ENCODE measurements at places on chromosomes 2 and 18.
A peak's percentile ranks its signal among the peaks of the same experiment; 100 is the strongest.

DNA sequence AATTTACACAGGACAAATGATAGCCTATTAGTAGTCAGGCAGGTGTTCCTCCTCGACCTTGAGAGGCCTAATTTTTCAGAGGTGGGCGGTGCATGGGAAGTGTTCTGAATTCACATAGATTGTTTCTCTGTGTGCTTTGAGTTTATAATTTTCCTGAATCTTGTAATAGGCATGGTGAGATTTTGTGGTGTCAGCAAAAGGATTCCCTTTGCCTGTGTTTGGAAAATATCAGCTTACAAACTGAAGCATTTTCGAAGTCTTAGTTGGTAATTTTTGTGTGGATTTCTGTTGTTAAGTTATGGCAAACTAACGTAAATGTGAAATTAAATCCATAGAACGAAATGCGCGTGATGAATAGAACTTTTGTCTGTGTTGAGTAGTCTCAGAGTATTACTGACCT lies 194.0 kb upstream of the RBMS1 start:
- peak; percentile 49 for DNase-seq

DNA sequence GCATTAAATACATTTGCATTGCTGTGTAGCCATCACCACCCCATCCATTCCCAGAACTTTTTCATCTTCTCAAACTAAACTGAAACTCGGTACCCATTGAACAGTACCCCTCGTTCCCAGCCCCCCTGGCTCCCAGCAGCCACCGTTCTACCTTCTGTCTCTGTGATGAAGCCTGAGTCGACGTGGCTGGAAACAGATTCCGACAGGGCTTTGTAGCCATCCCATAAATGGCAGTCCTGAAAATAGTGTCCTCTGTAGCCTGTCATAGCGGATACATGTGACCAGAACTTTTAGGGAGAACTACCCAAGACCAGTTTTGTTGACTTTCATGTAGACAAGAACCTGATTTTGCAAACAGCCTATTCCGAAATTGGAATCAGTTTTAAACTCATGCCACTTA lies 59.1 kb downstream of the TSHZ1 start:
- DNase-seq, result no peak

DNA sequence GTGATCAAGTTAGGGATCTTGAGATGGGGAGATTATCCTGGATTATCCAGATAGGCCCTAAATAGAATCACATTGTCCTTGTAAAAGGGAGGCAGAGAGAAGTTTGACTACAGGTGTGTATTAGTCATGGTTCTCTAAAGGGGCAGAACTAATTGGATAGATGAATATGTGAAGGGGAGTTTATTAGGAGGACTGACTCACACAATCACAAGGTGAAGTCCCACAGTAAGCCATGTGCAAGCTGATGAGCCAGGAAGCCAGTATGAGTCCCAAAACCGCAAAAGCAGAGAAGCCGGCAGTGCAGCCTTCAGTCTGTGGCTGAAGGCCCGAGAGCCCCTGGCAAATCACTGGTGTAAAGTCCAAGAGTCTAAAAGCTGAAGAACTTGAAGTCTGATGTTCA lies 275.8 kb downstream of the KCNS3 start:
- DNase-seq, result no peak

DNA sequence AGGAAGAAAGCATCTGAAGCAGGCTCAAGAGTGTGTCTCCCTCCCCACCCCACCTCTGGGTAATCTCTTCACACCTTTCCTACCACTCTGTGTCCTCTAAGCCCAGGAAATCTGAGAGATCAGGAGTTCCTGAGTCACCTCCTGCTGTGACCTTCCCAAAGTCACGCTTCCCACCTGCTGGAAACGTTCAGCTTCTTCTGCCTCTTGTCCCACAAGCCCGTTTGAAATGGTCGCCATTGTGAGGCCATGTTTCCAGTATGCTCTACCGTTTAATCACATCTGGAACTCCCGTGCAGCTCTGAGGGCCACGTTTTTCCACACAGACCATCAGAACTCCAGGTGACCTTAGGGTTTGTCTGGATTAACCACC lies 25.9 kb downstream of the GREB1 start:
- DNase-seq, result no peak

DNA sequence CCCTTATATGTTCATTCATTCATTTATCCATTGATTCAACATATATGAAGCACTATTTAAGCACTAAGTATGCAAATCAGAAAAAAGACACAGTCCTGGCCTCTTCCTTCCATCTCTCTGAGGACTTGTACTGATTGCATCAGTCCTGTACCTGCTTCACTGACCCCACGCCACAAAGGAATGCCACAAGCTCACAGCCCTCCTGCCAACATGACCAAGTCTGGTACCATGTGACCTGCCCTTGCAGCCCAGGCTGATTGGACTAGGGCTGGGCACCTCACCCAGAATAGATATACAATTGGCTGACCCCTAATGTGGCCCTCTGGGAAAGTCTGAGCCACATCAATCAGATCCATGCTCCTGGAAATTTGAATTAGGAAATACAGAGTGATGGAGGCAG lies 196.6 kb downstream of the AGPS start:
- no peak for DNase-seq

DNA sequence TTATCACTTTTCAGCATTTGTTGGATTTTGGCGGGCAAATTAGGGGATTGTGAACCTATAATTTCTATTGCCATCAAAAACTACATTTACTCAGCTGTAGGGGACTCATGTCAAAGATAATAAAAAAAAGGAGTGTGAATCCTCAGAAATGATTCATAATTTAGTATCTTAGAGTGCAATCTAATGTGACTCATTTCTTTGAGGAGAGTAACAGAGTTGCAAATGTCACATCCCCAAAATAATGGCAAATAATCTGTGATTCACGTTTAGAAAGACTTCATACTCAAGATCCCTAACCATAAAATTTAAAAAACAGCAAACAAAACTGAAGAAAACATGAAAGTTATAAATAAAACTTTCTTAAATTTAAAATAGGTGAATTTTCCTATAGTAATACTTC lies 373.0 kb downstream of the CDH2 start:
- DNase-seq, result no peak

- DNase-seq, result no peak
Observed at GRCh38 chr2:163210430-163210918, 371.9 kb upstream of the KCNH7 start.

- no peak for DNase-seq
Observed at GRCh38 chr18:78126106-78126505, 853.5 kb upstream of the SALL3 start.

DNA sequence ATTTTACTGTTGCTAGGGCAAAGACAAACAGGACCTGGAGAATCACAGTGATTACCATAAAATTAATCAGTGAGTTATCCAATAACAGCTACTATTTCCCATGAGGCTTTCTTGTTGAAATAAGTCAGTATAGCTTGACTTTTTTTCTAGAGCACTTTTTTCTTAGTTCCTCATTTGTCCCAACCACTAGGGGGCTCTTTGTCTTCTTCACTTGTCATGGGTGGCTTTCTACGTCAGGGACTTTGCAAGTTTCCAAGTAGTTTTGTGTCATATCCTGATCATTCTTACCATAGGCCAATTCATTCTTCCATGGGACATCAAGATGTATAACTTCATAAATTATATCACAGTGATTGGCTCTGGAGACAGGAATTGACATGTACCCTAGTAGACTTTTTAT lies 1019.6 kb upstream of the PIK3C3 start:
- peak; percentile 29 for DNase-seq

GRCh38 chr2:223122781-223123180 lies 70.8 kb downstream of the KCNE4 start:
- no peak for DNase-seq

DNA sequence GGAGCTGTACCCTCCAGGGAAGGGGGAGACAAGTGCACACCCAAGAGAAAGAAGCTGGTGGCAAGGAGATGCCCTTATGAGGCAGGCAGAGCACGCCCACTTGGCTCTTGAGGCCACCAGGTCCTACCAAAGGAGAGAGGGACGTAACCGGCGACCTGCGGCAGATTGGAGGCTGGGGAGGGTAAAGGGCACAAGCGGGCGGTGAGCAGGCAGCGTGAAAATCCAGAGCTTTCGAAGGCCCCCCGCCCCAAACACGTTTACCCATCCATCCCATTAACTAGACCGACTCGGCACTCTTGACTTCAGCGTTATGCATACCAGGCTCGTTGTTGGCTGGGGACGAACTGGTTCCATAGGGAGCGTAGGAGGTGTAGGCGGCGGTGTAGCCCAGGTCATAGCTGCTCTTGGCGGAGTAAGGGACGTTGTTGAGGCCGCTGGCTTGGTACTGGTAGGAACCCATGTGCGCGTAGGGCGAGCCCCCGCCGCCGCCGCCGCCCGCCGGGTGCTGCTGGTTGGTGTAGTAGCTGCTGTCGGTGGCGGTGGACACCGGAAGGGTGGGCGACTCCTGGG lies 794 bp downstream of the DLX2 start:
- DNase-seq, result peak; percentile 49

DNA sequence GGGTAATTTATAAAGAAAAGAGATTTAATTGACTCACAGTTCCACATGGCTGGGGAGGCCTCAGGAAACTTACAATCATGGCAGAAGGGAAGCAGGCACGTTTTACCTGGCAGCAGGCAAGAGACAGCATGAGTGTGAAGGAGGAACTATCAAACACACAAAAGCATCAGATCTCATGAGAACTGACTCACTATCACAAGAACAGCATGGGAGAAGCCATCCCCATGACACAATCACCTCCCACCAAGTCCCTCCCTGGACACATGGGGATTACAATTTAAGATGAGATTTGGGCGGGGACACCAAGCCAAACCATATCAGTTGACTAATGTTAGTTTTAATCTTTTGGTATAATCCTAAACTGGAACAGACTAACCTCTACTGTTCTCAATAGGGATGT lies 49.1 kb upstream of the CPO start:
- no peak for DNase-seq

DNA sequence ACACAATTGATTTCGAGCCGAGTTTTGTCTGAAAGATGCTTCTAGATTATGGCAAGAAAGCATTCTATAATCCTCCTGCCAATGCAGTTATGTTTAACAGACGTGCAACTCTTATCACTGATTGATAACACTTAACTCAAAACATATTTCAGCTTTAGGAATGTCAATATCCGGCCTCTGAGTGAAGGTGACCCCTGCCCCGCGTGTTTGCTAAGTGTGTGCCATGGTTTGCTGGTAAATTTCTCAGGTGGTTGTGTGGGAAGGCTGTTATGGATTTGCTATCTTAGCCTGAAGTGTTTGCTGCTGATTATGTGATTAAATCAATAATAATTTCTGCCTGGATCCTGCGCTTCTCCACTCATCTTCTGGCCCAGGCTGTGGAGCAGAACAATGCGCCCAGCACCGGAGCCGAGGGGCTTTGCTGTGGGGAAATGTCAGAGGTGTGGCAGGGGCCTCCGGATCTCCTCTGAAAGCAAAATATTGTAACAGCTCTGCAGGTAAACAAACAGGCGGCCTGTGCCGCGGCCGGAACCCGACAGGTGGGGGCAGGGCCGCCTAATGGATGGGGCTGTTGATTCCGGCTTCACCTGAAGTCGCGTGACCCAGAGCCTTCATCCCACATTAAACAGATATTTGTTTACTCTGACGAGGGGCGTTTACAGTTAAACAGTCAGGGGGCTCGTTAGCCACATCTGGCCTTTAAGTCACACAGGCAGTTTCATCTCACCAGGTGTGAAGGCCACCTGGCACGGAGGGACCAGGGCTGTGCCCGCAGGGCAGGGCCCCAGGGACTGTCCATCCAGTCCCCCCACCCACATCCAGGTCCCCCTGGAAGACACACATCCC lies 210.7 kb upstream of the SALL3 start:
- DNase-seq, result no peak

DNA sequence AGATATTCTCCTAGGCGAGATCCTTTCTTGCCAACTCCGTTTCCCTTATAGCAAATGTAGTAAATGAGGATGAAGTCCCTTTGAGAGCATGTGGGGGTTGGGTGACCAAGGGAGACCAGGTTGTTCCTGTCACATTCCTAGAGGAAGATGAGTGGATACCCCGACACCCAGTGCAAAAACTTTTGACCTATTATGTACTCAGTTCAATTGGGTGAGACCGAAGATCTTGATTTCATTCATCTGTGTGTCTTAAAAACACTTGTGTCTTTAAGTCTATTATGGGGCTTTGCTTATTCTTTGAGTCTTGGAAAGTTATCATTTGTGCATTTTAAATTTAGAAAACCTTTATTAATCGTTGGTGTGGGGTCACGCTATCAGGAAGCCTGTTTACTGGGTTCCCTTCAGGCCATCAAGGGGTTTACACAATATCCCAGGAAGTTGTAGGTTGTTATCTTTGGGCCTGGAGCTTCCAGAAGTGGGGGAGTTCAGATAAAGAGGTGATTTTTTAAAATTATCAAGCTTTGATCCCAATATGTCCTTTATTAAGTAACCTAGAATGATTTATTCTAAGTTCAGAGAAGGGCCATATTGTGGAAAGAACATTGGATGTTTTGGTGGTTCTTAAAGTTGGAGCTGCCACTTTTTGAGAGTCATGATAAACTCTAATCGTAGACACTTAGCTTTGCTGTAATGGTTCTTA lies 2.8 kb downstream of the RHOB start:
- no peak for DNase-seq

DNA sequence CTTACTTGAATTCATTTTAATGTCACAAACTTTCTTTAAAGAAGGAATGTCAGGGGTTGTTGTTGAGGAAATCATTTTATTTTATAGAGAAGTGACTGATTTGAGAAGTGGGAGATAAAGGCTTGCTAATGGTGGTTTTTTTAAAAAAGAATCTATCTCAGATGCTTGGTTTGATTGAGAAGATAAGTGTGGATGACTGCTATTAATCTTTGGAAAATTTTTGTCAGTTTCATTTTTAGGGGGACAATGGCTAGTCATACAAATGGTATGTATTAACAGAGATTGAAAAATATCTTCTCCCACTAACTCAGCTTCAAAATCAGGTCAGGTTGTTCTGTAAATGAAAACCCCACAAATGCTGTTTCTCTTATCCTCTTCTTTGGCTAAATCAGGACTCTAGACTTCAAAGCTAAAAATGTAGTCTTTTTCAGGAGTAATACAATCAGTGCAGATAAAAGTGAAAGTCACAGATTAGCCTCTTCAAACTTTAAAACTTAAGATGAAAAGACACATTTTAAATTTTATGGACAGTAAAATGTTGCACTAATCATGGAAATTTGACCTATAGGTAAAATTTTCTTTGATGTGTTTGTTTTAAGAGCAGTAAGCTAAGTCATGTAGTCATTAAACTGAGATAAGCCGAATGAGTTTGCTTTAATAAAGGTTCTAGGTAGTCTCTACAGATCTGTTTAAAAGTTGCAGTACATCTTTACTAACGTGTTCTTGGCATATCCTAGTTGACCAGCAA lies 674.2 kb upstream of the VRK2 start:
- DNase-seq, result no peak

GRCh38 chr2:125564471-125564870 lies 1091.5 kb upstream of the GYPC start:
- peak; percentile 6 for DNase-seq

- DNase-seq, result no peak
Observed at GRCh38 chr2:200296118-200296517, 10.4 kb upstream of the SPATS2L start.

- no peak for DNase-seq
Observed at GRCh38 chr2:688504-689076, 11.4 kb upstream of the TMEM18 start.

DNA sequence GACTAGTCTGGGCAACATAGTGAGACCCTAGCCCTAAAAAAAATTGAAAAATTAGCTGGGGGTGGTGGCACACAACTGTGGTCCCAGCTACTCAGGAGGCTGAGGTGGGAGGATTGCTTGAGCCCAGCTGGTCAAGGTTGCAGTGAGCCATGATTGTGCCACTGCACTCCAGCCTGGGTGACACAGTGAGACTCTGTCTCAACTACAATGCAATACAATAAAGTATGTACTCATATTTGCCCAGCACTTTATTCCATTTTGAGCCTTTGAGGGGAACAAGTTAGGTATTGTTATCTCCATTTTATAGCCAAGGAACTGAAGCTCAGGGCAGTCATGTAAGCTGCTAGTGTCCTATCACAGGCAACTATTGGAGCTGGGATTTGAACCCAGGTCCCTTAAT lies 49.3 kb upstream of the PLB1 start:
- no peak for DNase-seq
